ENCODE measurements at places on chromosomes 7 and 10.

GRCh38 chr7:92246360-92247101 is 757 bp downstream of the ANKIB1 start:
- no peak for DNase-seq

DNA sequence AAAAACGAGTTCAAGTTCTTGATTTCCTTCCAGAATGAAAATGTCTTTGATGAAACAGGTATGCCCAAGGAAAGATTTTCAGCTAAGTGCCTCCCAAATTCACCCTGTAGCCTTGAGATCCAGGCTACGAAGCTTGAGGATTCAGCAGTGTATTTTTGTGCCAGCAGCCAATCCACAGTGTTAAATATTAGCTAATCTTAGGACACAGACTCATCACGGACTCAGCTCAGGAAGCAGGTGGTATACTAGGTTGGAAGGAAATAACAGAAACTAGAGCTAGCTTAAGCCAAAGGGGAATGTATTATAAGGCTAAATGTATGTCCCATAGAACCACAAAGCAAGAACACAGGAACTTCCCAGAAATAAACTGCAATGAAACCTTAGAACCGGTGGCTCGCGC is 151.0 kb upstream of the PRSS1 start:
- DNase-seq = no peak

GRCh38 chr10:7457478-7458316 is 46.9 kb upstream of the SFMBT2 start:
- peak; percentile 90 for DNase-seq

- no peak for DNase-seq
Observed at GRCh38 chr10:6637053-6637452, 57.0 kb upstream of the PRKCQ start.

GRCh38 chr10:31582365-31583052 is 263.5 kb downstream of the ZEB1 start:
- peak; percentile 31 for DNase-seq

GRCh38 chr10:102375867-102376266 is 19.6 kb upstream of the NFKB2 start:
- no peak for DNase-seq

GRCh38 chr7:157555313-157555712 is 218.5 kb downstream of the DNAJB6 start:
- DNase-seq = no peak

GRCh38 chr10:52451817-52452216 is 137.7 kb downstream of the DKK1 start:
- no peak for DNase-seq

- no peak for DNase-seq
Observed at GRCh38 chr10:1059902-1060301, 3.7 kb downstream of the WDR37 start.

DNA sequence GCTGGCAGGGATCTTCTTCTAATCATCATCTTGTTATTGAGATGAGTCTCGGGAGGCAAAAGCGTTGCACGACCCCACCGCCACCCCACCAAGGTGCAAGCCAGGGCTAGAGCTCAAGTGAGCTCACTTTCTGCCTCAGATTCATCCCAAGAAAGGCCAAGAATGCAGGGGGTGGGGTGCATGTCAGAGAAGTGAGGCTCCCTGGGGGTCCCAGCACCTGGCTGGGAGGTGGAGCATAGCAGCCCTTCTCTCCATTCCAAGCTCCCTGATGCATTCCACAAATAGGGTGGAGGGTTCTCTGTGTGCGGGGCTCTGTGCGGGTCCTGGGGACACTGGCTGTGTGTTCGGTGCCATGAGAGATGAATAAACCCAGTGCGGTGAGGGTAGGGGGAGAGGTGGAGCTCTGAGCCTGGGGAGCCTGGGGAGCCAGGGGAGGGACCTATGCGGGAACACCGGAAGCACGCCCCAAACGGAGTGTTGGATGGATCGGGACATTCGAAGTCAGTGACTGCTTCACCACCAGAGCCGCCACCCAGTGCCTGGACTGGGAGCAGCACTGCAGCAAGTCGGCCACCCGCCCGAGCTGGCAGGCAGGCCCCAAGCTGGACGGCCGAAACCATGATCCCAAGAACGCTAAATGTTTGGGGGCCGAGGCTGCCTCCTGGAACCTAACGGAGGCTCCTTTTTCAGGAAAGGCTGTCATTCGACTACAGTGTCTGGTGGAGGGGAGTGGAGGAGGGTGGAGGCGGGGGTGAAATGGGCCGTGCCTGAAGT is 17.9 kb upstream of the HMX3 start:
- no peak for DNase-seq

- peak; percentile 22 for DNase-seq
Observed at GRCh38 chr7:150753826-150754603, 16.8 kb downstream of the GIMAP5 start.

DNA sequence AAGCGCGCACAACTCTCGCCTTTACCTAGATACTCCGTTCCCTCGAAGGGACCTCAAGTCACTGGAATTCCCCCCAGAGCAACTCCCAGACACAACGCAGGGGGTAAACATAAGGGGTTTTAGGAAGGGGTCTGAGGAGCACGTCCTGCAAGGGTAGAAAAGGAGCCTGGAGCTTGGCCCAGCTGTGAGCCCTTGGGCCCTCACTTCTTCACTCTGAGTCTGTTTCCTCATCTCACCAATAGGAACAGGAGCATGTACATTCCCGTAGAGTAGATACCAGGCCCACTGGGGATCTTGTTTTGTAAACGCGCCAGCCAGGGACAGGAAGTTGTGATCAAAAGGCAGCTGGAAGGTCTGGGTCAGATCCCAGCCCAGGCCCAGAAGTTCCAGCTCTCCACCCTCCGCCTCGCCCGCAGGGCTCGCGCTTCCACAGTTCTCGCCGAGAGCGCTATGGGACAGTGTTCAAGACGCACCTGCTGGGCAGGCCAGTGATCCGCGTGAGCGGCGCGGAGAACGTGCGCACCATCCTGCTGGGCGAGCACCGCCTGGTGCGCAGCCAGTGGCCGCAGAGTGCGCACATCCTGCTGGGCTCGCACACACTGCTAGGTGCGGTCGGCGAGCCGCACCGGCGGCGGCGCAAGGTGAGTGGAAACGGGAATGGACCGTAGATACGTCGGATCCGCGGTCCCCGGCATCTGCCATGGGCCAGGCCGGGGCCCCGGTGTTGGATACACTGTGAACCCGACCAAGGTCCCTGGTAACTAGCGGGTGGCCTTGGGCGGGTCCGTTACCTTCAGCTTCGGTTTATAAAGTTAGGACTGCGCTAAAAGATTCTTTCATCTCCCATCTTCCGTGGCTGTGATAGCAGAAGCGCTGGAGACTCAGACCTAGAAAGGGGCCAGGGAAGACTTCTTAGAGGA is 1.3 kb downstream of the CYP26C1 start:
- DNase-seq = no peak

DNA sequence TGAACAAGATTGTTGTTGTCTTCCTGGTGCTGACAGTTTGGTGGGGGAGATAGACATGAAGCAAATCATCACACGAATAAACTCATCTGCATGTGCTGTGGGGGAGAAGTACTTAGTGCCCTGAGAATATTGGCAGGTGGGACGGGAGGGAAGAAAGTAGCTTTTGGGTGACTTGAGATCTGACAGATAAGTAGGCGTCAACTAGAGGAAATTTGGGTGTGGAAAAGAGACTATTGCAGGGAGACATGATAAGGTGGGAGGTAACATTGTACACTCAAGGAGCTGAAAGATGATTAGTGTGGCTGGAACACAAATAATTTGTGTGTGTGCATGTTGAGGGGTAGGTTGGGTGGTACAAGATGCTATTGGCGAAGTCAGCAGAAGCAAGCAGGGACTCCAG is 30.1 kb downstream of the CNNM2 start:
- DNase-seq = no peak

GRCh38 chr7:99005776-99006175 is 127.4 kb downstream of the TRRAP start:
- DNase-seq = peak; percentile 27

- no peak for DNase-seq
Observed at GRCh38 chr7:108234971-108235450, 104.8 kb upstream of the LAMB4 start.

DNA sequence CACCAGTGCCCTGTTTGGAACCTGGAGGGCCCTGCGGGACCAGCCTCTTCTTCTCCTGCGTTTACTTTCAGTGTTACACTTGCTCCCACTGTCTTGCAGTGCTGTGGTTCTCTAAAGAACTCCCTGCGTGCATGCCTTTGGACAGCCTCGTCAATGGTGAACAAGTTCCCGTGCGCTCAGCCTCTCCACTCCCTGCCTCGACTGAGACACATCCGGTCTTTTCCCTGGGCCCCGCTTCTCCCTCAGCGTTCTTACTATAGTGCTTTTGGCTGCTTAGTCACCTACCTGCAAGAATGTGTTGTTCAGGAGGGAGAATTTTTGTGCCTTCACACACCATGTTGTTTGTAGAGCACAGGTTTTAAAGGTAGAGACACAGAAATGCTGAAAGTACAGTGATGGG is 520.7 kb upstream of the MKI67 start:
- no peak for DNase-seq

GRCh38 chr10:59362959-59363381 is 621 bp upstream of the FAM13C start:
- no peak for DNase-seq

DNA sequence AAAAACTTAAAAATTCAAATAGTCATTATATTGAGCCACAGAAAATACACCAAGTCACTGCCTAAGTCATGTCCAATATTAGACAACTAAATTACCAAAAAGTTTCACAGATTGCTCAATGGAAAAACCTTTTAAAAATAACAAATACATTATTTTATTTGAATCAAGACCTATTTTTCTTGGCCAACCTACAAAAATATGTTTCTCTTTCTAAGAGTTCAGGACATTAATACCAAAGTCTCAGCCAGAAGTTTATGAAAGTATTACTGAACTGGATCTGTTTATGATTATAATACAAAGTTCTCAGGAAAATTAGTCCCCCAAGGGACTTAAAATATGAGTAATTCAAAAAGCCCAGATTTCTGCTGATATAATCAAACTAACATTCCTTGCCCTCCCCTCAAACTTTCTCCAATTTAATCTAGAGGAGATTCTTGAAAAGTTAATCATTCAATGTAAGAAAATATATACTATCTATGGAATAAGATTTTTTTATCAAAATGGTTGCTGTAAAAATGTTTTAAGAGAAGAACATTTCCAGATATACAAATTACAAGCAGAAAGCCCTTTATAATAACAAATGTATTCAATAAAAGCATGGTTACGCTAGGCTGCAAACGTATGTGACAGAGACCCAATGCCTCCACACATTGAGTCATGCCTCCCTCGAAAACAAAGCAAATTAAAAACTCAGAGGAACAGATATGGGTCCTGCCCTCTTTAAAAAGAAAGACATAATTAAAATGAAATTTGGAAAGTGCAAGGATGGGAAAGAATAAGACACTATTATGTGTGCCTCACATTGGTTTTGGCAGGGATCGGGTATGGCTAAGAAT is 381.6 kb downstream of the PARD3 start:
- no peak for DNase-seq

DNA sequence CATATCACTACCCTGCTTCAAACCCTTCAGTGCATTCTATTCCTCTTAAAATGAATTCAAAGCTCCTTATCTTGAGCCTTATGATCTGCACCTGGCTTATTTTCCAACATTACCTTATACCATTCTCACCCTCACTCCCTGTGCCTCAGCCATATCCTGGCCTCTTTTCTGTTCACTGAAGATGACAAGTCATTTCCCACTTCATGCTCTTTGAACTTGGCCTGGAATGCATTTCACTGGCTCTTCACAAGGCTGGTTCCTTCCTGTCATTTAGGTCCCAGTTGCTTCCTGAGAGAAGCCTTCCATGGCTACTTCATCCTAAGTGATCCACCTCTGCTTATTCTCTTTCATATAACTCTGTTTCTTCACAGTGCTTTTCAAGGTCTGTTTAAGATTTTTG is 3.2 kb upstream of the LIPF start:
- no peak for DNase-seq

DNA sequence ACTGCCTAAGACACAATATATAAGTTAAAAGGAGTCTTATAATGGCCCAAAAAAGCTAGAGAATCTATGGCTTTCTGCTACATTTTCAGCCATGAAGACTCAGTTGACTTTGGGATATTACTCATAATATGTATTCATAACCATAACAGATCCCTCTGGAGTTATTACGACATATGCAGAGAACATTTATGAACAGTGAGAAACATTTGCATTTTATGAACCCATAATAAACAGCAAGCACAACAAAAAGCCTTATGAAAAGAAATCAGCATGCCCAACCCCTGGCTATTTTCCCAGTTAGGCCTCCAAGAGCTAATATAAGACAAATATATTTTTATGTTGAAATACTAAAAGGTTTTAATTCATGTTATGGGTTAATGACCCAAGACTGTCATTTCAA is 52.4 kb downstream of the ARMH3 start:
- peak; percentile 14 for DNase-seq

DNA sequence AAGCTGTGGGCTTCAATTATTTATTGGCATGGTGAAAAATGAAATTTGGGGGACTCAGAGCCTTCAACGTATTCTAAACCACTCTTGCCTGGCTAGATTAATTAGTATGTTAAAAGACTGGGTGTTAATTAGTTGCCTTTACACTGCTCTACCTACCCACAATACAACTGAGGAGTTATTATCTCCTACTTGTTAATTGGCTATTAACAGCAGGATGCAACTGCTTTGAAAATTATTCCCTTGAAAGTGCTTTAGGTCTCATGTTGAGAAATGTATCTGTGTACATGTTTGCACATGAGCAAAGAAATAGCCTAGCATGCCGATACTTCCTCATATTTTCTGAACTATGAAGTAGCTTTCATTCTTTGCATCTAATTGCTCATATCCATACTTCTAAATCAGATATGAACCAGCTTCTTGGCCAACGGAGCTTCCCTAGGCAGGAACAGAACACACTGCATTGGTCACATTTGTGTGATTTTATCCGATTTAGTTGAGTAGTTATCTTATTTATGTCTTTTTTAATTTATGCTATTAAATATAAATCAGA is 155.8 kb downstream of the GPAM start:
- no peak for DNase-seq

GRCh38 chr7:11605749-11606148 is 226.2 kb downstream of the THSD7A start:
- no peak for DNase-seq

- no peak for DNase-seq
Observed at GRCh38 chr10:61125560-61126170, 181.7 kb upstream of the RHOBTB1 start.

GRCh38 chr7:151586531-151587260 is 67.0 kb upstream of the RHEB start:
- no peak for DNase-seq

DNA sequence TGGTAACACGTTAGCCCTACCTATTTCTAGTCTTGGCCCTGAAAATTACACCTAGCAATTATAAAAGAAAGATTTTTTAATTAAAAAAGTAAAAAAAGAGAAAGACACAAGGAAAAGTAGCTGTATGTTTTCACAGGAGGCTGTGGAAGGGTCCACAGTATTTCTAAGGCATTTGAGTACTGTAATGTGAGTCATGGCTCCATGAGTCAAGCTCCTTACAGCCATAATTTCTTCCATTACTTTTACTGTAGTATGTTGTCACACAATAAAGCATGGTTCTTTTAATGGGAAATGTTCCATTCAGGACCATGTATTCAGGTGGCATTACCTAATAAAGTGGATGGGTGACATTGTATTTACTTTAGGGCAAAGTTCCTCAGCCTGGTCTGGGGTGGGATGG is 113.4 kb downstream of the GPR37 start:
- no peak for DNase-seq

- DNase-seq = no peak
Observed at GRCh38 chr7:92623544-92623943, 33.4 kb upstream of the FAM133B start.
